ENCODE measurements at places on chromosomes 1 and 21.
A peak's percentile ranks its signal among the peaks of the same experiment; 100 is the strongest.

DNA sequence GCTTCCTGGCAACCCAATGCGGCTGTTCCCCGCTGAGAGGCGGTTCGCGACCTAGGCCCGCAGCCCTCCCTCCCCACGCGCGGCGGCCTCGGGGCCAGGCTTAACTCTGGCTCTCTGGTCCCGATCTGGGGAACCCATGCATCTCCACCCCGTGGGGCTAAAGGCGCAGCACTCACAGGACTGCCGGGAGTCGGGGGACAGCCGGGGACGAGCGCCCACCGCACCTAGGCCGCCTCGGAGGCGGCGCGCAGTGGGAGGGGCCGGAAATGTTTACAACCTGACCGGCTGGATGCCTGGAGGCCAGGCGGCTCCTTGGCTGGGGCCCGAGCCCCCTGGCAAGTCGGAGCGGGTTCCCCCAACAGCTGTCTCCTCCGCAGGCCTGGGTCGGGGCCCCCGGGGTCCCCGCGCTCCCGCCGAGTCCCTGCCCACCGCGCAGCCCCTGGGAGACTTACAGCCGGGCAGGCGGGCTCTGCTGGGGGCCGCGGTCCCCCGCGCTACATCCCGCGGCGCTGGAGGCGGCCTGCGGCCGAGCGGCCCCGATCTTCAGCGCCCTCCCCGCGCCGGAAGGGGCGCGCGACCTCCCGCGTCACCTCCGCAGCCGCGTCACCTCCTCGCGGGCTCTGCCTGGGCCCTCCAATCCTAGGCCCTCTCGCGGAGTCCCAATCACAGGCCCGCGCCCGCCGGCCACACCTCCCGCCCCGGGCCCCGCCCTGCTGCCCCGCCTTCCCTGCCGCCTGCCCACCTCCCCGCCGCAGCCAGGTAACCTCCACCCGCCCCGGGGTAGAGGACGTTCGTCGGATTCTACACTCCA, at the start of gene ADIPOR1:
ADIPOR1 (minus strand) TSS at position 580 of the 811 bp plus-strand sequence. CDS start 7,242 bp downstream, outside the sequence.
- DNase-seq, result peak; percentile 50

DNA sequence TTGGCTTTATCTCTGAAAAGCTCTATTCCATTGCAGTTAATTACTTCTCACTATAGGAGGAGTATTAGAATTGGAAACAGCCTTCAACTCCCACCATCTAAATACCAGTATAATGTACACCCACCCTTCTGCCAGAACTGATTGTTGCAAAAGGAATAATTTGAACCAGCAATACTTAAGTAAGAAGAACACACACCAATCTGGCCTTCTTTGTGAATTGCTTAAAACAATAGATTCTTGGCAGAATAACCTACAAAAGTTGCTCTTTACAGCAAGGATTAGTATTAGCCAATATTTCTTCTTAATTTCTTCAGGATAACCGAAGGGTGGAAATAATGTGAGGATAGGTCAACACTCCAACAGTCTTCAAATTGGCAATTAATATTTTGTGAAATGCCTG, 54.9 kb upstream of the ADAMTS5 start:
- DNase-seq, result no peak

- DNase-seq, result no peak
Measured at GRCh38 chr1:182442333-182442732, 7.6 kb upstream of the RGSL1 start.

DNA sequence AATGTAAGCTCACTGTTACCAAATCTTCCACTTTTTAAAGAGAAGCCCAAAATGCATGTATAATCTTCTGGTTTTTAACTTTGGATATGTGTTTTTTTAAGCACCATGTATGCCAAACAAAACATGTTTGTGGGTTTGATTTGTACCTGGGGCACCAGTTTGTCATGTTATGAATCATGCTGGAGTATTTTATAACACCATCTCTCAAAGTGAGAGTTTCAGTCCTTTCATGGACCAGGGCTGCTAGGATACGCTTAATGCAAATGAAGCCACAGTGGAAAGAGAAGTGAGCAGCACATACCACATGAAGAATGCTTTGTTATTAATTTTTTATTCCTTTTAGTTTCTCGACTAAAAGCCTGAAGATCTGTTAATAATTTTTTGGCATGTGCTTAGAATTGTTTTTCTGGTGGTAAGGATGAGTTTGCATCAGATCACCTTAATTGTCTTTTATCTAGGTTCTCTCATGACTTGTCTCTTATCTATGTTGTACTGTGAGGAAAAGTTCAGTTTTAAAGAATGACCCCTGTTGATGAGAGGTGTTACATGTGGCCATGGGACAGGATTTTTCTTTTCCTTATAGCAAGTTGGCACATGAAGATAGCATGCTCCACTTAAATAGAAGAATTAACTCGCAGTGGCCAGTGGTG, 2.0 kb upstream of the RABGAP1L start:
- DNase-seq, result no peak

- no peak for DNase-seq
Measured at GRCh38 chr21:35748678-35749314, 311.5 kb downstream of the SETD4 start.

GRCh38 chr1:25631750-25632485, 15.3 kb downstream of the MAN1C1 start:
- no peak for DNase-seq
